Left kidney (tissue), 8 donors: ENCODE measurements at places on chromosomes 16 and 17. TPM values are rescaled to one million over a fixed set of nuclear protein-coding genes. Genes with fewer than 3 reads are reported as not detected.

Gene CLEC19A
- 0.05 TPM for polyA plus RNA-seq

Gene SRCAP
- polyA plus RNA-seq = 37.1 TPM

Gene GGT6
- polyA plus RNA-seq = 6.3 TPM

GRCh38 chr17:4901648-4902344 lies 1.1 kb downstream of the CHRNE start:
- DNase-seq = no peak

DNA sequence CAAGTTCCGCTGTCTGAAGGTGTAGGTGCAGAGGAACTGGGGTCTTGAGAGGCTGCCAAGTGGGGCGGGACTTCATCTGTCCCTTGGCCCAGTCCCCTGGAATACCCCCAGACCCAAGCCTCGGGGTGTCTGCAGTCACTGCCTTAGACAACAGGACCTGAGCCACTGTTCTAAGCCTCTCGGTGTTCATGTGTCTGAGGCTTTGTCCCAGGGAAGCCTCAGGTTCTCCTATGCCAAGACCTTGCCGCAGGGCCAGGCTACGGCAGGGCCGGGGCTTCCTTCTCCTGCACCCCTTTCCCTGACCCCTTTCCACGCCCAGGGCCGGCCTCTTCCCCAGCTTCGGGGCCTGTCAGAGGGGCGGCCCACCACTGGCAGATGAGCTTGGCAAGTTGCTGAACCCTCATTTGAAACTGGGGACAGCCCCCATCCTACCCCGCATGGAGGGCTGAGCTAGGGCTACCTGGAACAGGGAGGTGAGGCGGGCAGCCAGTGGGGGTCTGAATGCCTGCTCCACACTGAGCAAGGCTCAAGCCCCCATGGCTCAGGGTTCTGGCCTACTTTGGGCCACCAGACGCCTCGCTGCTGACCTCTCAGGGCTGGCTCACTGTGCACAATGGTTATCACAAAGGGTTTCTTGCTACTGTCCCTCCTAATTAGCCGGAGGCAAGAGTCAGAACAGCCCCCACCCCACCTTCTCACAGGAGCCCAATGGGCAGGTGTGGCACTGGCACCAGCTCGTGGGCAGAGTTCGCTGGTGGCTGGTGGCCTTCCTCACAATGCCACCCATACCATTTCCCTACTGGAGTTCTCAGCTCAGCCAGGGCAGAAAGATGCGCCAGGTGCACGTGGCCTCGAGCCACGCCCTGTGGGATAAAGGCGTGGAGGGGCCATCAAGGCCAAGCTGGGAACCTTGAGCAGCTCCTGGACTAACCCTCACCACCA lies 7.1 kb downstream of the LITAFD start:
- no peak for DNase-seq

DNA sequence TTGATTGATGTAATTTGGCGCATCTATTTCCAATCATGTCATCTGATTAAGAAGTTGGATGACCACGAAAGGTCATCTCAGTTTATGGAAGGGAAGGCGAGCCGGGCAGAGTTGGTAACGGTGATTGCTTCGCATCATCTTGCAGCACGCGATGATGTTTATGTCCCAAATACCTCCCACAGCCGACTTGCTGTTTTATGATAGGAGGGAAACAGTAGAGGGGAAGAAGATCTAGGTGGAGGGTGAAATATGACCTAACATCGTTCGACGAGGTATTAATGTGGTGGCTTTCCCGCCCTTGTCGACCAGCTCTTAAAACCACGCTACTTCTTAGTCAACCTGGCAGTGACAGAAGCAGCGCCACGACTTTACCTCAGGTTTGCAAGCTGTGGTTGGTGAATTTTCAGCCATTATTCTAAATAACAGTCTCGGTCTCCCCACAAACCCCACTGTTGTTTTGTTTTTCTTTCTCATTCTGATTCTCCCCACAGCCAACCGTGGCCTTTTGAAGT lies 805 bp upstream of the TANC2 start:
- DNase-seq = peak; percentile 31

DNA sequence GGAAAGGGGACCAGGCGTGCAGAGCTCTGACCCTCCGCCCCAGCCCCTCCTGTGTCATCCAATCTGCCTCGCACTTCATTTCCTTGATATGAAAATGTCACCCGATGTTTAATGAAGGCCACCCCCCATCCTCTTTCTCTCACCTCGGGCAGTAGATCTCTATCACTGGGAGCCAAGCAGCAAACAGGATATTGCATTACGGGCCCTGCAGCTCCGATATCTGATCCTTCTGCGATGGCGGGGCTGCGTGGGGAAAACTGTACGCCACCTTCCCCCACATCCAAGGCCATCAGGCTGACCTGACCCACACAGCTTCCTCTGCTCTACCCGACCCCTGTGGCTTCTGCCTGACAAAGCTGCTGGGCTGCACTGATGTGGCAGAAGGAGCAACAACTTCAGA lies 74.9 kb downstream of the DYNLRB2 start:
- DNase-seq = no peak
